GM12878 (cell line): ENCODE measurements at places on chromosomes 7 and 10. TPM values are rescaled to one million over a fixed set of nuclear protein-coding genes. Genes with fewer than 3 reads are reported as not detected.
A peak's percentile ranks its signal among the peaks of the same experiment; 100 is the strongest.

GRCh38 chr10:54284526-54285193, 516.4 kb downstream of the PCDH15 start:
- DNase-seq, result no peak

DNA sequence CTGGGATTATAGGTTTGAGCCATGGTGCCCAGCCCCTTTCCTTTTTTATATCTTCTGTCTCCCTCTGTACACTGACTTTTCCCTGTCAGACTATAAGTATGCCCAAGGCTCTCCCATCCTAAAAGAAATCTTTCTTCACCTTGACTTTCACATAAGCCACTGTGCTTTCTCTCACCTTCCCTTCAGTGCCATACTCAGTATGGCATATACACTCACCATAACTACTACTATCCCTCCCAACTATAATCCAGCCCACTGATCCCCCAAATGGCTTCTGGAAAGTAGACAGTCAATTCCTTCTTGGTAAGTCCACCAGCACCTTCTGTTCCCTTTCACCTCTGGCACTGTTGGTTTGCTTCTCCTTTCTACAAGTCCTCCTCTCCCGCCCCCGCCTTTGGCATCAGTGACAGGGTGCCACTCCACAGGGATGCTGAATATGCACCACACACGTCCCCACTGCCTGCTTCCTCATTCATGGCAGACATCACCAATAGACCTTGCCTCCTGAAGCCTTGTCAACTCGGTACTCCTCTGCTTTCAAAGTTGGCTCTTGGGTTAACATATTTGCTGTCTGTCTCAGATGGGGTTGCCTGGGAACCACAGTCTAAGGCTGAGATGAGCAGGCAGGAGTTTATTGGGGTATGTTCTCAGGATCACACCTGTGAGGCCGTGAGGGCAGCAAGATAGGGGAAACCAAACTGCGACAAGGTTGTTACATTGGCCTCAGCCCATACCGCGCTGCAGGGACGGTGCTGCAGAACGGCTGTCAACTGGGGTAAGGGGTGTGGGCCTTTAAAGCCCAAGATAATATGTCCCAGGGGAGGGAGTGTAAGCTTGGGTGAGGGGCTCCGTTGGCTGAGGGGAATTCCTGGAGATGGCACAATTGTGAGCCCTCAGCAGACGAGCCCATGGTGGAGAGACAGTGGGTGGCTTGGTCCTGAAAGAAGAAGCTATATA, 7.2 kb upstream of the PSAP start:
- DNase-seq, result no peak

- no peak for DNase-seq
Observed at GRCh38 chr7:80057488-80057887, 77.1 kb upstream of the GNAI1 start.

DNA sequence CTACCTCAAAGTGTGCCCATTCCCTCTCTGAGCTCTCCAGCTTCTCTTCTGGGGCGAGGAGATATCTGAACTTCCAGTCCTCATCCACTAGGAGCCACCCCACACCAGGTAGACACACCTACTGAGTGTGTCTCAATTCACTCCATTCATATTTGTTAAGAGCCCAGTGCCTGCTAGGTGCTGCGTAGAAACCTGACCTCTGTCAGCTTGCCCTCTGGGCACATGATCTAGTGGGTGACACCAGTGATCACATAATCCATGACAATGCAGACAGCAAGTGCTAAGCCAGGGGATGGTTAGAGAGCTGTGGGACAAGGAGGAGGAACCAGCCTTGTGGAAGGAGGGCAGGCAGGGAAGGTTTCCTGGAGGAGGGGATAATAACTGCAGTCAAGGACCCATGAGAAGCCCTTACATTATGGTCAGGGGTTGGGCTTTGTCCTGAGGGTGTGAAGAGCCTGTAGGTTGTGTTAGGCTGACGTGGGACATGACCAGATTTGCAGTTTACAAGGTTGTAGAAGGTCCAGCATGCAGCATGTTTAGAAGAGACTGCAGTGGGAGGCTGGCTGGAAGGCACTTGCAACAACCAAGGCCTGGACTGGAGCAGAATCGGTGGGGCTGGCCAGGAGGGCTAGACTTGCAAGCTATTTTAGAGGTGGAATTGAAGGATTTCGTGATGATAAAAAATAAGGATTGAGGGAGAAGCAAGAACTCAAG, 81.8 kb downstream of the COL13A1 start:
- no peak for DNase-seq

DNA sequence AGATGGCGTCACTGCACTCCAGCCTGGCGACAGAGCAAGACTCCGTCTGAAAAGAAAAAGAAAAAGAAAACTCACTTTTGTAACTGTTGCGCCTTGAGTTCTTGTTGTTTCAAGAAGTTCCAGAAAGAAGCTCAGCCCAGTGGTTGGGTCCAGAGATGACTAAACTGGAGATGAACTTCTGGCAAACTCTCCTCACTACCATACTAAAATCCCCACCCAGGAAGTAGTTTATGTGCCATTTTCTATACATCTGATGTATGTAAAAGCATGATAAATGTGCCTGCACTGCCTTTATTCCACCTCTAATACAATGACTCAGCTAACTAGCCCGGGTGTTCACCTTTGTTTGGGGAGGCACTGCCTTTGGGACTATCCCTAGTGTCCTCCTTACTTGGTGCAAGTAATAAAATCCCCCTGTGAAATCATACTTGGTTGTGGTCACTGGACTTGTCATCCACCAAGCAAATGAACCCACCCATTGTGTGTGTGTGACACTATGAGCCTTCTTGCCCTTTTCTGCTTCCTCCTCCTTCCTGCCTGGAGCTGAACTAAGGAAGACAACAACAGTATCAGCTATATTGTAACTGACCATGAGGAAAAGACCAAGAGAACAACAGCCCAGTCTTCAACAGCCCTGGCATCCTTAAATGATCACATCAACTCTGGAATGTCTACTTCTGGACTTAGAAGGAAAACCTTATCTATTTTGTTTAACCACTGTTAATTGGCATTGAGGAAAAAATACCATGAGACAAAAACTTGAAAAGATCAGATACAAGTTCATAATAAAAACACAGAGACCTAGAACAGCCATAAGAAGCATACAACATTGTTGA, 33.6 kb downstream of the JMJD1C start:
- peak; percentile 23 for DNase-seq

Gene AP4M1
- total RNA-seq, result 12.9 and 13.6 TPM in 2 replicates

Gene KIAA1217
- total RNA-seq, result 3.8 and 4.6 TPM in 2 replicates

Gene CCAR1
- total RNA-seq, result 66.7 and 79.3 TPM in 2 replicates

Gene PI4K2A
- total RNA-seq, result 11.9 and 12.5 TPM in 2 replicates
